ENCODE measurements at places on chromosomes 12 and 14.
A peak's percentile ranks its signal among the peaks of the same experiment; 100 is the strongest.

DNA sequence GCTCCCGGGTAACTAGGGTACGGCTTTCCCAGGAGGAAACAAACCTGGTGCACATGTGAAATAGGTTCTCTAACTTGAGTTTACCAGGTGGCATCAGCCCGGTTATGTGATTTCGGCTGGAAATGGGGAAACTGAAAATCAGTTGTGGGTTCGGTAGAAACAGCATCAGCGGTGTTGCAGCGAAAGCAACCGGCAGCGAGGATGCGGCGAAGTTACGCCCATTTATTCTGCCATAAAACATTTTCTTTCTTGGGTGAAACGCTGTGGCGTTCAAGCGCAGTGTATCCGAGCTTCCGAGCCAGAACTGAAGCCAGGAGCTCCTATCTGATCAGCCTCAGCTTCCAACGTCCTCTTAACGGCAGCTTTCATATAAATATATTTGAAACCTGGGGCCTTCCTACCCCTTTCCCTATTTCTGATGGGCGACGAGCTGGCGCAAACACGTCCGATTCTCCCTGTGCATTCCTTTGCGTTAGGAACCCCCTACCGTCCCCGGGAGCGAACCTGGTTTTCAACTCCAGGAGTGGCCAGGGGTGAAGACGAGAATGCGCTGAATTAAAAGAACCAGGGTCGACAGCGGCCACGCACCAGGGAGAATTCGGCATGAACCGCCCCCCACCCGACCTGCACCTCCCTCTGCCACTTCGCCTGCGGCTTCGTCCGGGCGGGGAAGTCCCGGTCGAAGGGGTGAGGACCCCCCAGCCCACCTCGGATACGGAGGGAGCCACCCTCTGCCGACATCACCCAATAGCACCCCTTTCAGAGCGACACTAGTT, 1.6 kb downstream of the DPF3 start:
- DNase-seq: peak; percentile 16

- no peak for DNase-seq
Measured at GRCh38 chr12:6165395-6165794, 34.8 kb upstream of the CD9 start.

DNA sequence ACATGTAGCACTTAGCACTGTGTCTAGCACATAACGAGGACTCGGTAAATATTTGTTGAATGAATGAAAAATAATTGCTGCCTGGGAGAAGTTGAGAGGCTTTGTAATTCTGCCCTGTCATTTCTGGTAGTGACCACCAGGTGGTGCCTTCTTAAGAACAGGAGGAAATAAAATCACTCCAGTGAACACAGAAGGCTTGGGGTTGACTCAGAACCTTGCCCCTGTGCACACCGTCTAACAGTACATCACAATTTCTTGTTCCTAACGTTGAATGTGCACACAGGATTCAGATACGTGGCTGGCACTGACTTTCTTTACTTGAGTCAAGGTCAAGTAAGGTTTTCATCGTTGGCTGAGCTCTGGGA, 91.8 kb downstream of the RGS6 start:
- peak; percentile 69 for DNase-seq

- no peak for DNase-seq
Measured at GRCh38 chr12:56220611-56221231, 1.0 kb downstream of the RNF41 start.

- DNase-seq: no peak
Measured at GRCh38 chr14:87148655-87149054, 844.3 kb downstream of the GALC start.

DNA sequence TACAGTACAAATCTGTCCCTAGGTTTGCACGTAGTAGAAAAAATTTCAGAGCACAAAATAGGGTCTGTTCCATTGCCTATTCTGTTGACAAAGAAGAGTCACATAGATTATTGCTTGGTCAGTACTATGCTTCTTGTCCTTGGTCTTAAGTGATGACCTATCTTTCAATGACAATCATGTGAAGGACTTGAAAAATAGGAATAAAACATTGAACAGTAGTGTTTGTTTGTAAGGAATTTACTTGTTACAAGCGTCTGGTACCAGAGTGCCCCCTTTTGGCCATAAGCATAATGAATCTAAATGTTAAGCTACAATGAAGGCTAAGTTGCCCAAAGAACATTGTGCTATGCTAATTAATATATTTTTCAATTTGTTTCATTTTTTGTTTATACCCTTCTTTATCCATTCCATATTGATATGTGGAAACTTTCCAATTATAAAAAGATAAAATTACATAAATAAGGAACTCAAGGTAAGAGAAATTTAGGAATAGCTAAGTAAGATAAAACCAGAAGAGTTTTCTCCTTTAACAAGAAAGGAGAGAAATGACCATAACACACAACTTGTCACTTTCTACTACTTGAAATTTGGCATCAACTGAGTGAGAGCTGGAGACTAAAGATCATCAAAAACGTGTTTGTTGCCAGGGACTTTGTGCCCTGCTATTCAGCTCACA, 204.7 kb downstream of the EPS8 start:
- DNase-seq: peak; percentile 49

- DNase-seq: no peak
Measured at GRCh38 chr12:79174626-79175025, 310.1 kb downstream of the SYT1 start.

- no peak for DNase-seq
Measured at GRCh38 chr12:29043069-29043468, 106.0 kb upstream of the FAR2 start.

GRCh38 chr12:3456809-3457208, 34.2 kb upstream of the PRMT8 start:
- no peak for DNase-seq
